Osteoblast (primary cell): ENCODE measurements at places on chromosomes 11 and 22. TPM values are rescaled to one million over a fixed set of nuclear protein-coding genes. Genes with fewer than 3 reads are reported as not detected.

DNA sequence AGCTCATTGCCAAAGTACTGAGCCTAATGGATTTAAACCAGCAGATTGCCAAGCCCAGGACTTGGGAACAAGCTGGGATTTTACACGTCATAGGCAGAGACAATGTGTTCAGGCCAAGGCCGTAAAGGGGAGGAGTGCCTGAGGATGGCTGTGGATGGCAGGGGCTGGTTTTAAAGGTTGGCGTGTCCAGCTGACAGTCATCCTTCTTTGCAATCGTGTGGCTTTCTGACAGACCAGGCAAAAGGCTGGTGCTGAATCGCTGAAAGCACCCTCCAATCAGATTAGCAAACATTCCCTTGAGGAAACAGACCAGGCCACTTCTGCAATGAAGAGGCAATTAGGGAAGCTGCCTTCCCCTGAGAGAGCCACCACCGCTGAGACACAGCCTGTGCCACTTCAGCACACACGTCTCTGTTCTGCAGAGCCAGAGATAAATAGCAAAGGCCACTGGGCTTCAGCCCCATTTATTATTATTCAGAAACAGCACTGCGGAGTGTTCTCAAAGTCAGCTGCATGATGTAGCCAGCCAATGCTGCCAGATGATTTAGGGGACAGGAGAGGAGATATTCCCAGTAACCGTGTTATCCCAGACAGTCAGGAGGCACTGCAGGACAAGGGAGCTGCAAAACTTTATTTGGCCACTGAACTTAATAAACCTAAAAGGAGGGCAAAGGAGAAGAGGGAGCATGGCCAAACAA is 54.2 kb upstream of the CSNK2A3 start:
- peaks cover 41% of the 10 kb centered on the region for H3K27me3 ChIP-seq
- H3K4me1 ChIP-seq: no peaks in the 10 kb centered on the region
- no peak for DNase-seq

DNA sequence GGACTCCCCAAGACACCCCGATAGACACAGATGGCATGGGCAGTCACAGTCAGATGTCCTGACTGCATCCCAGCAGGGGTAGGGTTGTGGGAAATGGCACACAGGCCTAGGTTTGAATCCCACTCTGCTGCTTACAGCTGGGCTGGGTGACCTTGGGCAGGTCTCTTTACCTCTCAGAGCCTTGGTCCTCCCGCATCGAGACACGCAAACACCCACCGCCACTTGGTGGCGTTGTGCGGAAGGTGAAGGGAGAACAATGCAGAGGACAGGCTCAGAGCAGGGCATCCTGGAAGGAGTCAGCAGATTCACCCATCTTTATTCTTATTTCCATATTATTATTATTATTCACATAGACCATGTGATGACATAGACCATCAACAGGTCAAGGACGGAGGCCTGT is 140.5 kb downstream of the MIAT start:
- no peak for DNase-seq
- peaks cover 13% of the 10 kb centered on the region for H3K4me1 ChIP-seq
- no peak overlapping the region for H3K4me3 ChIP-seq
- H3K27ac ChIP-seq: no peak overlapping the region

- no peaks in the 10 kb centered on the region for H3K4me1 ChIP-seq
- no peak overlapping the region for H3K27ac ChIP-seq
- H3K27me3 ChIP-seq: no peaks in the 10 kb centered on the region
- DNase-seq: no peak
- H3K36me3 ChIP-seq: peaks cover 67% of the 10 kb centered on the region
These were observed 10.8 kb upstream of the HSPA8 start for GRCh38 chr11:123072762-123073161.

DNA sequence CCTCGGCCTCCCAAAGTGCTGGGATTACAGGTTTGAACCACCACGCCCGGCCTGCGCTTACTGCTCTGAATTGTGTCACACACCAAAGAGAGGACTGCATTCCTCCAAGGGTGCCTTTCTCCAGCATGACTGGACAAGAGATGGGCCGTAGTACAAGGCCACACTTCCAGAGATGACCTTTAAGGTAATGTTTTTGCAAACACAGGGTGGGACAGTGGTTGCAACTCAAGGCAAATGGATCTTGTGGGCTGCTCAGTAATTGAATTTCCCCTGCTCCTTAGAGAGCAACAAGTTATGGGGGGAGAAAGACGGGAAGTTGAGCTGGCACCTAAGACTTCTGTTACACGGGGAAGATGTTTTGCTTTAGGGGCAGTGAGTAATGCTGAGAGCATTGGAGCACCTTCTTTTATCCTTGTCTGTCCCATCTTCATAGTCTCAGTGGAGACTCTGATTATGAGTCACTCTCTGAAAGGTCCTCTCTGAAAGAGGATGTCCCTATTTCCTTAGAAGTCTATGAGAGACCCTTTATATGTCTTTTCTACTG is 66.3 kb downstream of the C11orf91 start:
- no peak overlapping the region for H3K4me3 ChIP-seq
- H3K4me1 ChIP-seq: peaks cover 31% of the 10 kb centered on the region
- no peaks in the 10 kb centered on the region for H3K36me3 ChIP-seq
- no peak for DNase-seq

- H3K36me3 ChIP-seq: no peaks in the 10 kb centered on the region
- H3K4me1 ChIP-seq: no peaks in the 10 kb centered on the region
- H3K4me3 ChIP-seq: no peak overlapping the region
These were observed 3.0 kb downstream of the GAL start for GRCh38 chr11:68687311-68687710.

GRCh38 chr11:83070731-83071566 is 748 bp downstream of the RAB30 start:
- H3K4me3 ChIP-seq: peak overlapping the region; percentile 92
- H3K4me1 ChIP-seq: peaks cover 24% of the 10 kb centered on the region
- no peaks in the 10 kb centered on the region for H3K27me3 ChIP-seq
- H3K27ac ChIP-seq: peak overlapping the region; percentile 96
- peaks cover 4% of the 10 kb centered on the region for H3K36me3 ChIP-seq

DNA sequence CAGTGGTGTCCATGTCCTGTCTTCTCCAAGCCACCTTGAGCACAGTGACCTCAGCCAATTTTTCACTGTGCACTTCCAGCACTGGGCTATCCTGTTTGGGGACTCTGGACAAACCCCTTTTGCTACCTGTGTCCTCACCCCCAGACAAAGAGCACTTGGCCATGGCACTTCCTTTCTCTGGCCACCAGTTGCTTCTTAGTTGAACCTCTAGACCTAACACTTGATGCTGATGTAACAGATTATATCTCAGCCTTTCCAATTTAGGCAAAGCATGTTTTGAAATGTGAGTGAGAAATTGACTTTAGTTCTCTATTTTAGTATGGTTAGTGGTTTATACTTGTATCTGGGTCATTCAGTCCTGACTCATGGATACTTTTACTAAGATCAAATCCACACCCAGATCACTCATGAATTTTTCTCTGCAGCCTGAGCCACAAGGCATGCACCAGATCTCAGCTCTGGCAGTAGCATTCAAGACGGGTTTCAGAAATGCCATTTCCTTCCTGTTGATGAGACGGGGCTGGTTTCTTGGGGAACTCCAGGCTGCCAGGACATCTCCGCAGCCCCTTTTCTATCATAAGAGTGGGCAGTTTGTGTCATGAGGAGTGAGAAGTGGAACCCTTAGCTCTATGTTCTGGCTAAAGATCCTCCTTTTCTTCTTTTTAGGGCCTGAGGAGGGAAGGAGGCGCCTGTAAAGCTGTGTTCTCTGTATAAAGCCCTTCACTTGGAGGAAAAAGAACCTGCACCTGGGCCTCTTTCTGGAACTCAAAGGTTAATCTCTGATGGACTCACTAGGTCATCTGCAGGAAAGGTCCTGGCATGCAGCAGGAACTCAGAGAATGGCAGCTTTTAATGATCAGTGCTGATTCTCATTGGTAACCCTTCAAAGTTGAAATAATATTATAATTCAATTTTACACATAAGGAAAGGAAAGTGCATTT is 185.6 kb upstream of the TENM4 start:
- H3K36me3 ChIP-seq: no peaks in the 10 kb centered on the region
- H3K27ac ChIP-seq: no peak overlapping the region
- no peaks in the 10 kb centered on the region for H3K4me1 ChIP-seq

- H3K36me3 ChIP-seq: no peaks in the 10 kb centered on the region
- peaks cover 4% of the 10 kb centered on the region for H3K27me3 ChIP-seq
- no peak overlapping the region for H3K27ac ChIP-seq
These were observed 1.4 kb upstream of the MUC2 start for GRCh38 chr11:1073261-1073724.

GRCh38 chr11:78576549-78577097 is 2.0 kb upstream of the NARS2 start:
- H3K4me3 ChIP-seq: no peak overlapping the region
- DNase-seq: no peak
- no peak overlapping the region for H3K27ac ChIP-seq
- no peaks in the 10 kb centered on the region for H3K4me1 ChIP-seq
- no peaks in the 10 kb centered on the region for H3K27me3 ChIP-seq
- no peaks in the 10 kb centered on the region for H3K36me3 ChIP-seq

- no peaks in the 10 kb centered on the region for H3K4me1 ChIP-seq
- no peak overlapping the region for H3K27ac ChIP-seq
- DNase-seq: peak; percentile 89
- H3K36me3 ChIP-seq: no peaks in the 10 kb centered on the region
- no peak overlapping the region for H3K4me3 ChIP-seq
These were observed 11.9 kb downstream of the SLC29A2 start for GRCh38 chr11:66359662-66360087.

DNA sequence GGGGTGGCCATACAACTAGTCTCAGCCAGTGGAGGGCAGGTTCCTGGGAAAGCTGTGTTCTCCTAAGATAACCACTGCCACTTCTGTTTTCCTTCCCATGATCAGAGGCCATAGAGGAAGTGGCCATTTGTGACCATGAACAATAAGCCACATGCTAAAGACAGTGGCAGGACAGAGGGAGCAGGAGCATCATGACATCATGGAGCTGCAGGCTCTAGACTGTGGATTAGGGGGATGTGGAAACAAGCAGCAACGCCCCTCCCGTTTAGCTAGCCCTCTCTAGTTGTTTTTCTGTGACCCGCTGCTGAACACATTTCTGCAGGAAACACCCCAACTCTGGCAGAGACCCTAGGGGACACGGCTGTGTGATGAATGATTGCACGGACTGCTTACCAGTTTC is 195.0 kb upstream of the NECTIN1 start:
- H3K27ac ChIP-seq: no peak overlapping the region
- no peaks in the 10 kb centered on the region for H3K4me1 ChIP-seq
- H3K4me3 ChIP-seq: no peak overlapping the region
- no peaks in the 10 kb centered on the region for H3K36me3 ChIP-seq

- no peaks in the 10 kb centered on the region for H3K27me3 ChIP-seq
- H3K4me3 ChIP-seq: no peak overlapping the region
- peaks cover 17% of the 10 kb centered on the region for H3K4me1 ChIP-seq
- H3K36me3 ChIP-seq: no peaks in the 10 kb centered on the region
- no peak overlapping the region for H3K27ac ChIP-seq
These were observed 83.7 kb downstream of the EXT2 start for GRCh38 chr11:44179173-44179572.

Gene BCO2
- total RNA-seq: 0.72 and 2.4 TPM in 2 replicates

Gene OR2D2
- 0.36 and 0.88 TPM in 2 replicates for total RNA-seq
